ENCODE measurements at places on chromosomes 11 and 22. TPM values are rescaled to one million over a fixed set of nuclear protein-coding genes. Genes with fewer than 3 reads are reported as not detected.

The ZBTB16 gene
- total RNA-seq = 83.3 TPM

The CDCA5 gene
- total RNA-seq = 1.6 TPM

The CARD10 gene
- 6.6 TPM for total RNA-seq

The POLR2L gene
- 220 TPM for total RNA-seq

The SSTR3 gene
- not detected for total RNA-seq

The OR4A16 gene
- total RNA-seq = not detected

The SLC37A2 gene
- total RNA-seq = 2.9 TPM

Data from right cardiac atrium (tissue), 5 donors.